A172 (cell line): ENCODE measurements at places on chromosomes 13 and 19. TPM values are rescaled to one million over a fixed set of nuclear protein-coding genes. Genes with fewer than 3 reads are reported as not detected.

Gene HTR2A
- total RNA-seq: 0.02 and 0.14 TPM in 2 replicates

Gene VASP
- total RNA-seq: 54.7 and 64.6 TPM in 2 replicates

Gene PCDH17
- total RNA-seq: 0.07 and 0.17 TPM in 2 replicates

Gene KIR3DL1
- not detected in 2 replicates for total RNA-seq

Gene DAND5
- 0.10 and 0.36 TPM in 2 replicates for total RNA-seq

DNA sequence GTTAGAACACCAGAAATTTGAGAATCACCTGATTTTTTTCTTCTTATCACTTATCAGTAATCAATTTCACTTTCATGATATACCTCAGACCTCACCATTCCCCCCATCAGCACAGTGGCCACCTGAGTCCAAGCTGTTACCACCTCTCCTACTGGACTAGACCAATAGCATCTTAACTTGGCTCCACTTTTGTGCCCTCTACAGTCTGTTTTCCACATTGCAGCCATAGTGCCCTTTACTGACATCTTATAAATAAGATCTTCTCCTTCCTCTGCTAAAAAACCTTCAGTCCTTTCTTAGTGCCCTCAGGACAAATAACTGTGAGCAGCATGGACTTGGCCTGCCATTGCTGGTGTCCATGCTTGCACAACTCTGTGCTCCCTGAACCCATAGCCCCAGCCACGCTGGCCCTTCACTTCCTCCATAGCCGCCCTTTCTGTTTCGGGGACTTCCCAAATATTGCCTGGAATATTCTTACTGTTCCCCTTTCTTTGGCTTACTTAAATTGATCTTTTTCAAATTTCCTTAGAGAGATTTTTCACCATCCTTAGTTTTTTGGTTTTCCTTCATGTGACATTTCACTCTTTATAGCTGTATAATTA, 380.8 kb downstream of the LMO7 start:
- DNase-seq: peak; percentile 32

GRCh38 chr19:51025401-51025800, 1.0 kb downstream of the KLK11 start:
- DNase-seq: no peak

GRCh38 chr19:8815780-8816179, 16.3 kb downstream of the ZNF558 start:
- no peak for DNase-seq

GRCh38 chr19:42250666-42251531, 4.0 kb downstream of the ERF start:
- DNase-seq: peak; percentile 56

GRCh38 chr13:113143466-113144254, 14.8 kb upstream of the PROZ start:
- no peak for DNase-seq

DNA sequence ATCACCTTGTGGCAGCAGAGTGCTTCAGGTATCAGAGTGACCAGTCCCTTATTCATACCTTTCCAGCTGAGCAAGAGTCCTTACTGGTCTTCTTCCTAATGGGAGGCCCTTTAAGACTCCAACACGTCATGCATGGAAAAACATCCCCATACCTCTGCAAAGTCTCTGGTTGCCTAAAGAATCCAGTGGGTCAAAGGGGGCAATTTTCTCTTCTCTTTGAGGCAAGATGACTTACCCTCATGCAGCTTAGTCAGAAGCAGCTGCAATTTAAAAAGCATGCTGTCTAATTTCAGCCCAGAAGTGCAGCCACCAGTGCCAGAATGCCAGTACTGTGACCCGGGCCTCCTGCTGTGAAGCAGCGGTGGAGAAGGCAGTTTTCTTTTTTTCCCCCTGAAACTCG, 18.7 kb downstream of the PPP5C start:
- DNase-seq: no peak

GRCh38 chr19:38737281-38737865, 6.9 kb downstream of the CAPN12 start:
- no peak for DNase-seq

- no peak for DNase-seq
Measured at GRCh38 chr13:42276683-42277082, 4.7 kb downstream of the AKAP11 start.

DNA sequence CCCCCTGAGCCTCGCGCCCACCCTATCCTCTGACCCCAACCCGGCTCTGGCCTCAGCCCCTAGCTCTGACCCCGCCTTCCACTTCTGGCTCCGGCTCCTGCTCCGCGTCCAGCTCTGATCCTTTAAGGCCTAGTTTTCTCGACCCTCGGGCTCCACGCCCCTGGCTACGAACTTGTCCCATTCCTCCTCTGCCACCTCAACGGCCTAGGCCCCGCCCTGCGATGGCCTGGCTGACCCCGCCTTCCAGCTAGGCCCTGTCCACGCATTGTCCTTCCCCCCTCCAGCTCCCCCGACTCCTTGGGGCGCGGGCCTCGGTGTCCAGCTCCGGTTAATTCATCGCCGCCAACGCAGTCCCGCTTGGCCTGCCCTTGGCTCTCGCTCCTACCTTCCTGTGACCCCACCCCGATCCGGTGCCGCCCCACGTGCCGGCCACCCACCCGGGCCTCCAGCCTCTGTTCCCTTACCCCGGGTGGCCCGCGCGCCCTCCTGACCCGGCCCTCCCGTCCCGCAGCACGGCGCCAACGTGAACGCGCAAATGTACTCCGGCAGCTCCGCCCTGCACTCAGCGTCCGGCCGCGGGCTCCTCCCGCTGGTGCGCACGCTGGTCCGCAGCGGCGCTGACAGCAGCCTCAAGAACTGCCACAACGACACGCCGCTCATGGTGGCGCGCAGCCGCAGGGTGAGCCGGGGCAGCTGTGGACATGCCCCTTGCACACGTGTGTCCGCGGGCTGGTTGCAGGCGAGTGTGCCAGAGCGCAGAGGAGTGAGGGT, 9.4 kb downstream of the BCL3 start:
- DNase-seq: no peak

DNA sequence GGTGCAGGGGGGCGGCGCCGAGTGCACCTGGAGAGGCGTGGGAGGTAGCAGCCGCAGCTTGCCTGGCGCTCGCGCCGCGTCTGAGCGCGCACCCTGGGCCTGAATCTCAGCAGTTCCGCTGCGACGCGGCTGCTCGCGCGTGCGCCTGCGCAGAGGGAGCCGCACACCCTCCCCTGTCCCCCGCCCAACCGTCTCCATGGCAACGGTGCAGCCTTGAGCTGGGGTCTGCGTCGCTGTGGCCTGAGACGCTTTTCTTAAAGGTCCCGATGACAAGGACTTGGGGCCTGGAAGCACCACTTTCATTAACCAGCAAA, at the start of gene PNMA8B:
Gene PNMA8B (minus strand): TSS at position 82 of the 314 bp plus-strand sequence. CDS start 402 bp downstream, outside the sequence.
- no peak for DNase-seq
